ENCODE measurements at places on chromosomes 7 and 10.
A peak's percentile ranks its signal among the peaks of the same experiment; 100 is the strongest.

DNA sequence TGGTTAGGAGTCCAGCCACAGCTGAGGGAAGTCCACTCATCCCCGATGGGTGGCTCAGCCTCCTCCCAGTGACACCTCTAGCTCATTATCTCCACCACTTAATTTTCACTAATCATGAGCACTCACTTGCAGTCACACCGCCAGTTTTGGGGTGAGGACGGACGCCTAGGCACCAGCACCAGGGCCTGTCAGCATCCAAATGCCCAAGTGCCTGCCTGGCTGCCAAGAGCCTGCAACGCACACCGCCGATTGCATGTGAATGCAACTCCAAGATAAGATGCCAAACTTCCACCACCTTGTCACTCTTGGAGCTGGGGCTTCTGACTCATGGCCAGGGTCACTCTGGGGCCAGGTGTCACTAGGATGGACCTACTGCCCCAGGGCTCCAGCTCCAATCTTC is 24.4 kb upstream of the SMARCD3 start:
- DNase-seq, result no peak

- no peak for DNase-seq
Observed at GRCh38 chr7:135508883-135509588, 866 bp downstream of the CNOT4 start.

DNA sequence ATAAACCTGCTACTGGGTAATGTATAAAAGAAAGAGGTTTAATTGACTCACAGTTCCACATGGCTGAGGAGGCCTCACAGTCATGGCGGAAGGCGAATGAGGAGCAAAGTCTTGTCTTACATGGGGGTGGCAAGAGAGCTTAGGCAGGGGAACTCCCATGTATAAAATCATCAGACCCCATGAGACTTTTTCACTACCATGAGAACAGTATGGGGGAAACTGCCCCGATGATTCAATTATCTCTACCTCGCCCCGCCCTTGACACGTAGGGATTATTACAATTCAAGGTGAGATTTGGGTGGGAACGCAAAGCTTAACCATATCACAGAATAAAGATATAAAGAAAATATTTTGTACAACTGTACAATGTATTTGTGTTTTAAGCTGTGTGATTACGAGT is 39.4 kb upstream of the PLCE1 start:
- DNase-seq, result no peak

GRCh38 chr10:55466806-55467504 is 665.9 kb upstream of the PCDH15 start:
- no peak for DNase-seq

- no peak for DNase-seq
Observed at GRCh38 chr7:7214398-7215347, 32.3 kb downstream of the C1GALT1 start.

DNA sequence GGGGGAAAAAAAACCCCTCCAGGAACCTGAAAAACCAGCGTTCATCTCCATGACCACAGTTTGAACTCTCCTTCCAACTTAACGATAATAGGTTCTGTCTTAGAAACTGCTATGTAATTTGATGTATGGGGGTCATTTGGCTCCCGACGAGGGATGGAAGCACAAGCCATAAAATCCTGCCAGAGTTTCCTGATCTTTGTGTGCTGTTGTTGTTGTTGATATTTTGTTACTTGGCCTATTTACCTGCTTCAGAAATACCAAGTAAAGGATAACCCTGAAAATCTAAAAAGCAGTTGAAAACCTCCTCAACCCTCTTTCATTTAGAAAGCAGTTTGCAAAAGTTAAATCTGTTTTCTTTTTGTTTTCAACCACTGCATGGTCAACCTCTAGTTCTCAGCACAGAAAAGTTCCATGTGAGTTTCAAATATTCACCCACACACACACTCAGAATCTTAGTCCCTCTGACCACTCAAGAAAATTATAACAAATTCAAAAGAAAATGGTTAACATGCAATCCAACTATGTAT is 9.3 kb upstream of the HOXA2 start:
- no peak for DNase-seq

GRCh38 chr7:125256446-125256845 is 326.8 kb upstream of the POT1 start:
- no peak for DNase-seq

GRCh38 chr7:96088579-96088978 is 233.3 kb downstream of the SLC25A13 start:
- DNase-seq, result no peak

- DNase-seq, result no peak
Observed at GRCh38 chr7:140640060-140640637, 464 bp downstream of the DENND2A start.

- DNase-seq, result no peak
Observed at GRCh38 chr10:43715334-43715733, 66.7 kb upstream of the ZNF32 start.

- DNase-seq, result no peak
Observed at GRCh38 chr7:151025924-151026671, 1.8 kb upstream of the ATG9B start.

DNA sequence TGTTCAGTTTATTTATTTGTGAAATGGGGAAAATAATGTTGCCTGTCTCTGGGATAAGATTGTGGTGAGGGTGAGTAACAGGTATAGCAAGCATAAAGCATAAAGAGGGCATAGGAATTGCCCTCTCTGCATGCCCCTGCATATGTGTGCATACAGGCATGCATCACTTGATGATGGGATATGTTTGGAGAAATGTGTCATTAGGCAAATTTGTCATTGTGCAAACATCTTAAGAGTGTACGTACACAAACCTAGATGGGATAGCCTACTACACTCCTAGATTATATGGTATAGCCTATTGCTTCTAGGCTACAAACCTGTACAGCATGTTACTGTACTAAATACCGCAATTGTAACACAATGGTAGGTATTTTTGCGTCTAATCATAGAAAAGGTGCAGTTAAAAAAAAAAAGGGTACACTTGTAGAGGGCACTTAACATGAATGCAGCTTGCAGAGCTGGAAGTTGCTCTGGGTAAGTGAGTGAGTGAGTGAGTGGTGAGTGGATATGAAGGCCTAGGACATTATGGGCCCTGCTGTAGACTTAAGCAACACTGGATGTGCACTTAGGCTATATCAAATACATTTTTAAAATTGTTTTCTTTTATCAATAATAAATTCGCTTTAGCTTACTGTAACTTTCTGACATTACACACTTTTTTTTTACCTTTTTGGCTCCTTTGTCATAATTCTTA is 386.5 kb upstream of the ANKRD30A start:
- DNase-seq, result no peak

GRCh38 chr10:101781984-101782810 is 1.0 kb downstream of the NPM3 start:
- DNase-seq, result no peak

DNA sequence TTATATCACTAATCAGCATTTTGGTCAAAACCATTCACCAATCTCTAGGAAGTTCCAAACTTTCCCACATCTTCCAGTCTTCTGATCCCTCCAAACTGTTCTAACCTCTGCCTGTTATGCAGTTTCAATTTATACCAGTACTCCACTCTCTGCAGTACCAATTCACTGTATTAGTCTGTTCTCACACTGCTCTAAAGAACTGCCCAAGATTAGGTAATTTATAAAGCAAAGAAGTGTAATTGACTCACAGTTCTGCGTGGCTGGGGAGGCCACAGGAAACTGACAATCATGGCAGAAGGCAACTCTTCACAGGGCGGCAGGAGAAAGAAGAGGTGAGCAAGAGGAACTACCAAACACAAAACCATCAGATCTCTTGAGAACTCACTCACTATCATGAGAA is 374.9 kb downstream of the SORCS1 start:
- no peak for DNase-seq

GRCh38 chr7:19530852-19531251 is 178.0 kb downstream of the POLR1F start:
- no peak for DNase-seq

- DNase-seq, result no peak
Observed at GRCh38 chr7:155799514-155799913, 12.7 kb downstream of the SHH start.

DNA sequence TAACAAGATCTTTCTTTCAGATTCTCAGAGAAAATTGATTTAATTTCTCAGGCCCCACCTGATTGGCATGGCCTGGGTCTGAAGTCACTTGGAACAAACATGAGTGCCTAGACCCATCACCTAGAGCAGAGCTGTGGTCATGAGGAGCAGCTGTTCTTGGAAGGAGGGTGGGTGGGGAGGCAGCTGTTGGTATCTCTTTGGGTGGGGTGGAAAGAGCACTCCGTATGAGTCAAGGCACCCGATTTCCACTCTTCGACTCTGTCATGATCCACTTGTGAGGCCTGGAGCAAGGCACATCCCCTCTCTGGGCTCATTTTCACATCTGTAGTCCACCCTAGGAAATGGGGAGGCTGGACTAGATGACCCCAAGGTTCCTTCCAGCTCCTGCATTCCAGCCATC is 156.7 kb downstream of the C10orf105 start:
- no peak for DNase-seq

DNA sequence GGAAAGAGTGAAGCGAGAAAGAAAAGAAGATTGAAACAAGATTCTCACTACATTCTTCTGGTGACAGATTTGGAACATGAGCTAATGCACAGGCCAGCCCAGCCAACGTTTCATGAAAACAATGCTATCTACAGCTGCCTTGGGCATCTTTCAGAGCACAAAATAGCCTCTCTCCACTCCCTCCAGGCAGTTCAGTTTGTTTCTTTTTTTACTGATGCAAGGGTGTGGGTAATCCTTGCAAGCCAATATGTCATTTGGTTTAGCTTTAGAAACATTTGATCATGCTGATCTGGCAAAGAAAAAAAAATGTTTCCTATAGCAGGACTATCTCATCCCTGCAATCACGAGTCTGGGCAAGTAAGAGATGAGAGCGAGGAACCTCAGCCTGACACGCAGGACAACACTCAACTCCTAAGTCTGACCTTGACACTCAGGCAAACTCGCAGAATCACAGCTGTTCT is 35.9 kb downstream of the SVIL start:
- no peak for DNase-seq

GRCh38 chr7:81779706-81780105 is 9.9 kb upstream of the HGF start:
- no peak for DNase-seq

GRCh38 chr7:95470452-95470851 is 15.3 kb upstream of the ASB4 start:
- DNase-seq, result peak; percentile 21

DNA sequence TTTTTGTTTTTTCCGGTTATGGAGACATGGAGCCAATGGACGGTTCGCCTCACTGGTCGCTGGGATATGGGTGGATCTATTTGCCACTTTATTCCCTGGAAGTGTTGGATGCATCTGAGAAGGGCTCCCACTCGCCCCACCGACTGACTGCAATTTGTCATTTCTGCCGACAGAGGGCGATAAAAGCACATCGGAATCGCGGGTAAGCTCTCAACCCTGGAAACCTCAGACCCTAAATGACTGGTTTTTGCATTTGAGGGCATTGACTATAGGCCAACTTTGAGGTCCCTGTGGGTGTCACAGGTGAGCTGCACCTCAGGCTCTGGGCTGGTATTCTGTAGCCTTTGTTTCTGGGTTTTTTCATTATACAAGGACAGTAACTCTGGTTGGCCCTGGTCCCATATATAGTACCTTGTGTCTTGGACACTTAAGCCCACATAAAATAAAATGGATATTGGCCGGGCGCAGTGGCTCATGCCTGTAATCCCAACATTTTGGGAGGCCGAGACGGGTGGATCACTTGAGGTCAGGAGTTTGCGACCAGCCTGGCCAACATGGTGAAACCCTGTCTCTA is 11.9 kb upstream of the OPALIN start:
- no peak for DNase-seq

DNA sequence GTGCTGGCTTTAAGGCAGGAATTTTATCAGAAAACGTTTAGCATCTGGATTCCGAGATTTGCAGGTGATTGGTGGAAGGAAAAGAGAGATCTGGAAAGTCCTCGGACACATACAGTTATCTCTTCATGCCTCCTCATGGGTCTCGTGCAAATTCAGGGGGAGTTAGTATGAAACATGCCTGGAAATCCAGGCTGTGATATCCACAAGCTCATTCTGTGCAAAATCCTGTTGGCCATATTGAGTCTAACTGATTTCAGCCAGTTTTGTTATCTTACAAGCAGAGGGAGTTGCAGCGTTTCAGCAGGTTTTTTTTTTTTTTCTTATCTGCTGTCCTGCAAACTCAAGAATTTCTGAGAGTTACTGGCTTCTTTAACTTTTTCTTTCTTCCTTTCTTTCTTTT is 411.5 kb downstream of the GALNT17 start:
- no peak for DNase-seq

GRCh38 chr7:92763636-92764423 is 72.5 kb downstream of the CDK6 start:
- no peak for DNase-seq

DNA sequence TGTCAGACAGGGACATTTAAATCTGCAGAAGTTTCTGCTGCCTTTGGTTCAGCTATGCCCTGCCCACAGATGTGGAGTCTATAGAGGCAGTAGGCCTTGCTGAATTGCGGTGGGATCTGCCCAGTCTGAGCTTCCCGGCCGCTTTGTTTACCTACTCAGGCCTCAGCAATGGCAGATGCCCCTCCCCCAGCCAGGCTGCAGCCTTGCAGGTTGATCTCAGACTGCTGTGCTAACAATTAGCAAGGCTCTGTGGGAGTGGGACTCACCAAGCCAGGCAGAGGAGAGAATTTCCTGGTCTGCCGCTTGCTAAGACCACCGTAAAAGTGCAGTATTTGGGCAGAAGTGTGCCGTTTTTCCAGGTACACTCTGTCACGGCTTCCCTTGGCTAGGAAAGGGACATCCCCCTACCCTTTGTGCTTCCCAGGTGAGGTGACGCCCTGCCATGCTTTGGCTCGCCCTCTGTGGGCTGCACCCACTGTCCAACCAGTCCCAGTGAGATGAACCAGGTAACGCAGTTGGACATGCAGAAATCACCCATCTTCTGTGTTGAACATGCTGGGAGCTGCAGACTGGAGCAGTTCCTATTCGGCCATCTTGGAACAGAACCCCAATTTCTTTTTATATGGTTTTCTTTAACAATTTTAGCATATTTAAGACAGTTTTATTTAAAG is 28.4 kb upstream of the VWDE start:
- DNase-seq, result no peak

DNA sequence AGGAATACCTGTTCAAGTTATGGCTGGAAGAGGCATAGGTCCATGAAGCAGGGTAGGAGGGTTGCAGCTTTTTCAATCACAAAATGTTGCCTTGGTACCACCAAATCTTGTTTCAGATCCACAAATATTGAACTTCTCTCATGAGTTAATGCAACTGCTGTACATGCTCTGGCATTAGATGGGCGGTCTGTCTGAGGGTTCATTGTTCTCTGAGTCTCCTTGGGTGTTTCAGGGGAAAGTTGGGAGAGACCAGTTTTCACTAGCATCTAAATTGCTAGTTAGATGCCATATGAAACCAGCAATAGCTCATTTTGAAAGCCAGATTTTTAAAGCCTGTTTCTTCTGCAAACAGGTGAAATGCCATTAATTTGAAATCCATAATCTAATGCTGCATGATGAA is 27.8 kb upstream of the ELMO1 start:
- no peak for DNase-seq

DNA sequence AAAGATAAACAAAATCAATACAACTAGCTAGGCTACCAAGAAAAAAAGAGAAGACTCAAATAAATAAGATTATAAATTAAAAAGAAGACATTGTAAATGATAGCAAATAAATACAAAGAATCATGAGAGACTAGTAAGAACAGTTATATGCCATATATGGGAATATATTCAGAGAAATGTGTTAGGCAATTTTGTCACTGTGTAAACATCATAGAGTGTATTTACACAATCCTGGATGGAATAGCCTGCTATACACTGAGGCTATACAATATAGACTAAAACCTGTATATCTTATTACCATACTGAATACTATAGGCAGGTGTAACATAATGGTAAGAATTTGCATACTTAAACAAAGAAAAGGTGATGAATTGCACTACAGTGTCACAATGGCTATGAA is 717.4 kb downstream of the PARD3 start:
- DNase-seq, result no peak
